ENCODE measurements at places on chromosomes 12 and 14. TPM values are rescaled to one million over a fixed set of nuclear protein-coding genes. Genes with fewer than 3 reads are reported as not detected.

Gene RPGRIP1
- polyA plus RNA-seq = 1.2 TPM

DNA sequence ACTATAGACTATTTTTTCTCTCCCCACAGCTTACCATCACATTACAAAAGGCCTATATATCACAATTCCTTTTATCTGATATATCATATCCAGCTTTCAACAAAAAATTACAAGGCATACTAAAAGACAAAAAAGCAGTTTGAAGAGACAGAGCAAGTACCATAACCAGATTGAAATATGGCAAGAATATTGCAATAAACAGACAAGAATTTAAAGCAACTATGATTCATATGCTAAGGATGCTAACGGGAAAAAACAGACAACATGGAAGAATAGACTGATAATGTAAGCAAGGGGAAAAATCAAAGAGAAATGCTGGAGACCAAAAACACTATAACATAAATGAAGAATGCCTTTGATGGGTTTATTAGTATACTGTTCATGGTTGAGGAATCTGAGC, 40.7 kb downstream of the LRP6 start:
- no peak for DNase-seq

Gene SERPINA3
- polyA plus RNA-seq = not detected

Gene ABCC9
- polyA plus RNA-seq = 84.5 TPM

Gene EXD2
- 16.2 TPM for polyA plus RNA-seq

Gene CISTR
- polyA plus RNA-seq = not detected

GRCh38 chr14:31926123-31926522, 151.0 kb upstream of the ARHGAP5 start:
- no peak for DNase-seq

GRCh38 chr14:75098212-75098611, 28.6 kb downstream of the NEK9 start:
- DNase-seq = no peak

Gene ZC2HC1C
- 2.0 TPM for polyA plus RNA-seq

- DNase-seq = no peak
Observed at GRCh38 chr12:1882850-1883470, 35.5 kb downstream of the CACNA2D4 start.

DNA sequence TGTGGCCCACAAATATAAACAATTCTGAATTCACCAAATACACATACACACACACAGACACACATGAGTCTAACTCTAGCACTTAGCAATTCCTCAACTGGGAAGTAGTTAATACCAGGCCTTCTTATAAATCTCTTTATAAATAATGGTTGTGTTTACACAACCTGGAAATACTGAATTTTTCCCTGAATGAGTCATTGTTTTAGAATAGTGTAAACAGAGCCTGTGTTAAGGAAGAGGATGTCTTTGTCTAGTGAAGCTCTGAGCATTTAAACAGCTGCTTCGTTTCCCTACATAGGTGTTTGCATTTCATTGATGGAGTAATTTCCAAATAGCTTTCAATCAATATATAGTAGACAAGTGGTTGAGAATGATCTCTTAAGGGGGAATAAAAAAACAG, 218.8 kb downstream of the BTG1 start:
- no peak for DNase-seq

Gene RNASE4
- 4.5 TPM for polyA plus RNA-seq

Gene PTPN21
- polyA plus RNA-seq = 66.5 TPM

DNA sequence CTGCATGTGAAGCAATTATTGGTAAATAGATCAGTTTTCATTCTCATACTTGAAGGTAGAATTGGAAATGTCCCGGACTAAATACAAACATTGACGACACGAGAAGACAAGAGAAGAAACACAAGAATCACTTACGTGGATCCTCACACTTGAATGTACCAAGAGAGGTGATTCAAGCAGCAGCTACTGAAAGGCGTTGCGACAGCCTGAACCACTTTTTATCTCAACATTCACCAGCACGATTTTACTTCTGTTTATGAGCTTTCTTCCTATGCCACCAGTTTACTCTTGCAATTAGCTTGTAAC, 3.6 kb upstream of the FZD10 start:
- no peak for DNase-seq

Gene EIF2S3B
- 0.71 TPM for polyA plus RNA-seq

DNA sequence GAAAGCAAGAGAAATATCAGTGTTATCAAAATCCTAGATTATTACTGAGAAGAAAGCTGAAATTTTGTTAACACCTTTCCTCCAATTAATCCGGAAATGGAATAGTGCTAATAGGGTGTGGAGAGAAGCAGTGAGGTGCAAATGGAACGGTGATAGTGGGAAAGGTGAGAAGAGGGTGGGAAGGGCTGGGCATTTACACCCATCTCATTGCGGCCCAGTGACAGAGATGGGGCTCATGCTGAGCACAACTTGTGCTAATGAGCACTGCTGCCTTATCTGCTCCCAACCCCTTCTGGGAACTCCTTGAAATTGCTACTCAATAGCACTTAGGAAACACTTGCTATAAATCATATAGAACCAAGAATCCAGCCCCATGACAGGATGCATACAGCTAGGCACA, 94.4 kb downstream of the PTPRR start:
- no peak for DNase-seq

- DNase-seq = no peak
Observed at GRCh38 chr12:38324912-38325311, 8.3 kb downstream of the ALG10B start.

Gene OR11H7
- not detected for polyA plus RNA-seq
